ENCODE measurements at places on chromosomes 5 and 9.

GRCh38 chr5:91058575-91058974 lies 324.5 kb downstream of the ARRDC3 start:
- DNase-seq: no peak

DNA sequence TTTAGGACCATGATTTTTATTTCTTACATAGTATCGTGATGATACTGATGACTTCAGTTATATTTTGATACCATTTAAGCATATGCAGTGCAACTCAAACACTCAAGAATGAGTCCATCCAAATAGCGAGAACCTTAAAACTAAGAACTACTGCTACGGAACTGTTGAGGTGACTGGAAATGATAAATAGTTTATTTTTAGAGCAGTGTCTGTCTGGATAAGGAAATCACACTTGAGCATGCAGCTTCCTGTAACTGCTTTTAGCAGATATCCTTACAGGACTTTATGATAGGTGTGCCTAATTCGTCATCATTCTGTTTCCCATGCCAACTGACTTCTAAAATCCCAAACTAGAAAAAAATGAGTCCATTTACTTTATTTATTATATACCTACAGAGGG lies 85.5 kb downstream of the ADGRV1 start:
- no peak for DNase-seq

GRCh38 chr5:74212336-74212735 lies 428.2 kb downstream of the ENC1 start:
- DNase-seq: peak; percentile 25

GRCh38 chr5:156200938-156201787 lies 125.8 kb upstream of the SGCD start:
- no peak for DNase-seq

GRCh38 chr5:77182367-77182766 lies 28.1 kb upstream of the PDE8B start:
- no peak for DNase-seq

GRCh38 chr5:141760193-141760592 lies 78.2 kb upstream of the ARAP3 start:
- no peak for DNase-seq

- DNase-seq: no peak
Measured at GRCh38 chr5:56733580-56733979, 81.8 kb upstream of the MAP3K1 start.

- no peak for DNase-seq
Measured at GRCh38 chr9:6007058-6007769, 8.2 kb downstream of the RANBP6 start.

GRCh38 chr5:6505416-6505755 lies 56.7 kb downstream of the UBE2QL1 start:
- no peak for DNase-seq

GRCh38 chr9:93486268-93486667 lies 32.9 kb upstream of the FAM120AOS start:
- no peak for DNase-seq

DNA sequence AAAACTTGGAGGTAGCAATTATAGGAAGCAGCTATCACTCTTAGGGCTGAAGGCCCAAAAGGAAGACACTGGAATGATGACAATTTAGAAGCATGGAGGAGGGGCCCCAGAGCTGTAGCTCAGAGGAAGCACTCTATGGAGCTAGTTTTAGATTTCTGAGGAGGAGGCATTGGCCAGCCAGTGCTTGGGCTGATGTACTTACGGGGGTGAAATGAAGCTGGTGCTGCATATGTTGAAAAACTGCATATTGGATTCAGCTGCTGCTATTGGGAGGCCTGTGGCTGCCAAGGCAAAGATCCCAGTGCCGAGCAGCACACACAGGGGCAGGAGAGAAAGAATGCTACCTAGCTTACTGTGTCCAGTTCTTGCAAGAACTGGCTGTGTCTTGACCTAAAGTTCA lies 53.9 kb upstream of the HMHB1 start:
- DNase-seq: no peak

DNA sequence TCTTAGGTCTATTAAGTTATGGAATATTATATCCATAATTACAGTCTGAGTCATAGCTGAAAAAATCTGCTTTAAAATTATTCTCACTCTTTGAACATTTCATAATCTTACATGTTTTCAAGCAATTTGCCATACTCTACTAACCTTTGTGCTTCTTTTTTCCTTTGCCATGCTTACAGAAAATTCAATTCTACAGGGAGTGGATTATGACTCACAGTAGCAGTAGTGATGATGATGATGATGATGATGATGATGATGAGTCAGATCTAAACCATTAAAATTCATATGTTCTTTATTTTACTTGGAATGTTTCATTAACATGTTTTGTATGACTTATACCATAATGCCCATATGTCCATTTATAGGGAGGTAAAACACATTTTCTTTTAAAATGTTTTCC lies 207.1 kb downstream of the VPS13A start:
- no peak for DNase-seq

DNA sequence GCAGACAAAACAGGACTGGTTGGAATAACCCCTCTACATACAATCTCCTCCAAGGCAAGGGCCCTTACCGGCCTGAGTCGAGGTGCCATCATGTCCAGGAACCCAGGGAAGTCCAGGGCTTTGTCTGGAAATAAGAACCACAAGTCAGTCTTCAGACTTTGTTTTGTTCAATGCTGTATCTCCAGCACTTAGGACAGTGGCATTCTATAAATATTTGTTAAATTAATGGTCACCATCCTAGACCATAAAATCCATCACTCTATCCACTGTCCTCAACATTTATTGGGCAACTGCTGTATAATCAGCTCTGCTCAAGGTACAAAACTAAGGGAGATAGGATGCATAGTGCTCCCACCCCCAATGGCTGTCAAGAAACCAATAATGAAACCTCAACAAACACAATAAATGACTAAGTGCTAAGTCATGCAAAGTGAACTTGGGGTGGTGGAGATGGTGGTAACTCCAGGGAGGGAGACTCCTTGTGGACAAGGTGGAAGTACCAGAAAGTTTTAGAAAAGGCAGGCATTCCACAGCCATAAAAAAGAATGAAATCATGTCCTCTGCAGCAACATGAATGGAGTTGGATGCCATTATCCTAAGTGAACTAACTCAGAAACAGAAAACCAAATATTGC lies 5.0 kb downstream of the RELL2 start:
- DNase-seq: no peak

- DNase-seq: no peak
Measured at GRCh38 chr5:32259033-32259432, 53.7 kb downstream of the MTMR12 start.

DNA sequence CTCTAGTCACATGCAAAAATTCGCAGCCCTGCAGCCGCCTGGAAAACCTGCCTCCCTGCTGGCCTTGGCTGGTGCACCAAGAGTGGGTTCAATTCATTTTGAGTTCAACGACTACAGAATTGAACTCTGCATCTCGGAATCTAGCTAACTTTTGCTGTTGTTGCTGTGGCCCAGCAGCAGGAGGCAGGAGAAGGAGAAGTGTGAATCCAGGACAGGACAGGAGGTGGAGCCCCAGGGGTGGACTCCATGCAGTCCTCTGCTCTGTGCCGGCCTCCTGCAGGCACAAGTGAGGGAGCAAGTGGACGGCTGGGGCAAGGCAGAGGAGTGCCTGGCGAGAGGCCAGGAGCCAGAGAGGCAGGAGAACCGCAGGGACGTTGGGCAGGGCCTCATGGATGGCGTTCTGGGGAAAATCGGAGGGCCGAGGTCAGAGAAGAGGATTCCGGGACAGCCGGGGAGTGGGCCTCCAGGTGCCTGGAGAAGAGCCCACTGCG lies 214.2 kb downstream of the FANCC start:
- no peak for DNase-seq

- DNase-seq: no peak
Measured at GRCh38 chr9:4055032-4055431, 244.8 kb downstream of the GLIS3 start.

GRCh38 chr5:42270771-42271170 lies 152.5 kb upstream of the GHR start:
- DNase-seq: no peak

DNA sequence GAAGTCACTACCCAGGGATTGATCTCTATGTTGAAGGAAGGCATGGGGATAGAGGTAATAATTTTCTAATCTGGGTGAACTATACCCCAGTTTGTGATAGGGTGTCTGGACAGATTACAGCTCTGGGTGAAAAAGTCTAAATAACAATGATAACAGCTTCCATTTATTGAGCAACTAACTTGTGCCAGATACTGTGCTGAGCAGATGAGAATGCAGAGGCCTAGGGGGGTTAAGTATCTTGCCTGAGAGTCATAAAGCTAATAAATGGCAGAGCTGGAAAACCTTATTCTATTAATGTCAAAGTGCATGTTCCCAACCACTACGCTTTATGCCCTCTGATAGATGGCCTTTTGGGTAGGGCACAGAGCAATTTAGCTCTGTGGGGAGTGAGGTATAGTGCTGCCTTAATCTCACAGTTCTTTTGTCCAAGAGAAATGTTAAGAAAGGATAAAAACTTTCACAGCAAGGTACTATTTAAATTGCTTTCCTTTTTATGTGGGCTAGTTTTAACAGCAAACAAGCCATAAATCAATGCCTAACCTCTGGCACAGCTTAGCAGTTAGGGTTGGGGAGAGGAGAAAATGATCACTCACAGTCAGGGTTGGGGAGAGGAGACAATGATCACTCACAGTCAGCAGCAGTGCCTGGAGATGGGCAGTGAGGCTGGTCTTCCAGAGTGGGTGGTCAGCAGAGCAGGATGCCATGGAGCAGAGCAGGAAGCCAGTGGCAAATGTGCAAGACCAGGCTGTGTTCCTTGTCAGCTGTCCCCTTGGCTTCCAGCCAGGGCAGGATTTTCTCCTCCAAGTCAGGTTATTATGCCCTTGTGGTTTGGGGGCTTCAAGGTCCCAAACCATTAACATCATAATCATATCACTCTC lies 187.0 kb downstream of the CARTPT start:
- DNase-seq: no peak

GRCh38 chr5:6700685-6701355 lies 12.4 kb upstream of the TENT4A start:
- DNase-seq: no peak

DNA sequence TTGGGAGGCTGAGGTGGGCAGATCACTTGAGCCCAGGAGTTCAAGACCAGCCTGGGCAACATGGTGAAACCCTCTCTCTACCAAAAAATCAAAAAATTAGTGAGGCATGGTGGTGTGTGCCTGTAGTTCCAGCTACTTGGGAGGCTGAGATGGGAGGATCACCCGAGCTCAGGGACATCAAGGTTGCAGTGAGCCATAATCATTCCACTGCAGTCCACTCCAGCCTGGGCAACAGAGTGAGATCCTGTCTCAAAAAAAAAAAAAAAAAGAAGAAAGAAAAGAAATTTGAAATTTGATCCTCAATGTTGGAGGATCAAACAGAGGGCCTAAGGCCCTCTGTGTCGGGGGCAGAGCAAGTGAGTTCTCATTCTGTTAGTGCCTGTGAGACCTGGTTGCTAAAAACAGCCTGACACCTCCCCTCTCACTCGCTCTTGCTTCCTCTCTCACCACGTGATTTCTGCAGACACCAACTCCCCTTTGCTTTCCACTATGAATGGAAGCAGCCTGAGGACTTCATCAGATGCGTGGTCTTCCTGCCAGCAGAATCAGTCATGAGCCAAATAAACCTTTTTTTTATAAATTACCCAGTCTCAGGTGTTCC lies 8.4 kb upstream of the GOLPH3 start:
- DNase-seq: no peak

GRCh38 chr5:9094582-9094981 lies 451.3 kb downstream of the SEMA5A start:
- DNase-seq: no peak

DNA sequence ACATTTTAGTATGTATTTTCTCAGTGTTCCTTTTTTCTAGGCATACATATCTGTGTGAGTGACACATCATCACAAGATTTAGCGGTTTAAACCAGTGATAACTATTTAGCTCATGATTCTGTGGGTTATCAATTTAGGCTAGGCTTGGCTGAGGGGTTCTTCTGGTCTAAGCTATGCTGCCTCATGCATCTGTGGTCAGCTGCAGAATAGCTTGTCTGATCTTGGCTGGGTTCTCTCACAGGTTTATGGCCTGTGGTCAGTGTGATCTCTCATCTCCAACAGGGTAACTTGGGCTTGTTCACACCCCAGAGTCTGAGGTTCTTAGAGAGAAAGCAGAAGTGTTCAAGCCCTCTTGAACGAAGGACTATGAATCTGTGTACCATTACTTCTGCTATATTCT lies 363.3 kb downstream of the KDM4C start:
- no peak for DNase-seq

GRCh38 chr9:76116913-76117312 lies 226.4 kb downstream of the PCSK5 start:
- no peak for DNase-seq

- no peak for DNase-seq
Measured at GRCh38 chr5:124180875-124181461, 565.5 kb downstream of the ZNF608 start.

DNA sequence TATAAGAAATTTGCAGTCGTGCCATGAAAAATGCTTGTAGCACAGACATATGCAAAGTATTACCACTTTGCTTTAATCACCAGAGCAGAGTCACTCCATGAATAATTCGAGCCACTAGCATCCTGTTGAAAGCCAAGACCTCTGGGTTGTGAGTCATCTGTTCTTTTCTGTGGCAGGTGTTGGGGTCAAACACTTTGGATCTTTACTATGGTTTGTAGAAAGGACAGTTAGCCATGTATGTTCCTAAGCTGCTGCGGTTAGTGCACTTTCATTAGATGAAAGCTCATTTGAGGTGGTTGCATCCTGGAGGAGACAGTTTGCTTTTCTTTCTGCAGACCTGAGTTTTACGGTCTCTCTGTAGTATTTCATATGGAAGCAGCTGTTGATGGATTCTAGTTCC lies 223.7 kb downstream of the DMRT2 start:
- peak; percentile 4 for DNase-seq

GRCh38 chr5:45109062-45109461 lies 300.3 kb downstream of the MRPS30 start:
- no peak for DNase-seq

DNA sequence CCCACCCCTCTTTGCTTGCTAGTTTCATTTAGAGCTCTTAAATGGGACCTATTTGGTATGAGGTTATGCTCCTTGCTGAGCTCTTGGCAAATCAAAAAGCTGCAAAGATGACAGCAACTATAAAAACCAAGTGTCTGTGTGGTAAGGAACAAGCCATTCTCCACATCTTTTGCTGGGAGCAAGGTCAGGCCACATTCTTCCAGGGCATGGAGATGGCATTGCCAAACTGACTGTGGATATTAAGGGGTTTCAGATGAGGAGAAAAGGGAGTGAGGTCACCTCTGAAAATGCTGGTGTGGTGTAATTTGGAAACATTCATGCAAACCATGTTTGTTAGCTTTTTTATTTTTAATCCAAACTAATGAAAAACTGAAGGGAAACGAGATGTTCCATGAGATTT lies 218.8 kb upstream of the IL12B start:
- DNase-seq: no peak

DNA sequence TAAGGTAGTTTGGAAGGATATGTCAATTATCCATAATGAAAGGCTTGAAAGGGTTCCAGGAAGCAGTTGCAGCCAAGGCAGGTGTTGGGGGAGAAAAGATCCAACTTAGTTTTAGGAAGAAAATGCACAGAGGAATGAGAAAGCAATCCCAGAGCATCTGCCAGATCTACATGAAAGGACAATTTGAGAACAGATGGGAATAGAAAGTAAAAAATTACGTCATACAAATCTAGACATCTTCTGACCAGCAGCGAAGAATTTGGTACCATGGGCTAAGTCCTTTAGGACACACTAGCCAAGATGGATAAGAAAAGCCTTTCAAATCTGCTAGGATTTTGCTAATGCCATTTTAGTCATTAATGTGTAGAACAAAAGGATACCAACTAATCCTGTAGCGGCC lies 244.1 kb upstream of the PRR16 start:
- no peak for DNase-seq

All from iPS DF 6.9 (cell line).